ENCODE measurements at places on chromosomes 7 and 10.

GRCh38 chr10:68871731-68872342, 29.3 kb upstream of the DDX50 start:
- no peak for DNase-seq

DNA sequence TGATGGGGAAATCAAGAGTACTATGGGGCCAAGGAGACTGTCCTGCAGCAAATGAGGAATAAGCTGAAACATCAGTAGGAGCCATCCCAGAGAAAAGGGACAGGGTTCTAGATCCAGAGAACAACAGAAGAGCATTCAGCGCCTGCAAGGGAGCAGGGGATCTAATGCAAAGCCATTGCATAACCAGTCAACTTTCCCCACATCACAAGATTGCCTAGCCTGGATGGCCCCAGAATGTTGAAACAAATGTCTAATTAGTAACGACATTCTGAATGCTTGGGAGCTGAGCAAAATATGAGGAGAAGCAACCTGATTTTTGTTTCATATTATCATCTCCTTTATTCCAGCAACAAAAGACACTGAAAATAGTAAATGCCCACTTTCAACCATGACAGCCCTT, 2.7 kb upstream of the MPP7 start:
- no peak for DNase-seq

DNA sequence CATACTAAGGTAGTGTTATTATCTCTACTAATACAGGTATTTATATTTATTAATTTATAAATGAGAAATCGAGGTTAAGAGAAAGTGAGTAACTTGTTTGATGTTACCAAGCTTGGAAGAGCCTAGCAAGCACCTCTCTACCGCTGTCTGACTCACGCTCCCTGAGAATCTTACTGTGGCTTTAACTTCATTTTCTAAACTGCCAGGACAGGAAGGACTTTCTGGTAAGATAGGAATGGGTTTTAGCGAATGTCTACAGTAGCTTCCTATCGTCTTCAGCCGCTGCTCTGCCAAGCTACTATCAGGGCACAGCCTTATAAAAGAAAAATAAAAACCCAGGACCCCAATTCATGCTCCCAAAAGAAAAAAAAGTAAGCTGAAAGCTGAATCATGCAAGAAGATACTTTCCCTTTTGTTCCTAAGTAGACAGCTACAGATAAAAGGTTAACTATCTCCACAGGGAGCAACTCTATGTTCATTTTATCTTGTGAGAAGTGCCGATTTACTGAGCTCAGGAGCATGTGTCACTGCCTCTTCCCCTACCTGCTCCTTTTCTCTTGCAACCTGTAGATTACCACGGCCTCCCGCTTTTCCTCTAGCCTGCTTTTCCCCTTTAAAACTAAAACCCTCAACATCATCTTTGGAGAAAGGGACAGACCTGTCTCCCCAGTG, 60.2 kb downstream of the THNSL1 start:
- peak; percentile 85 for DNase-seq

DNA sequence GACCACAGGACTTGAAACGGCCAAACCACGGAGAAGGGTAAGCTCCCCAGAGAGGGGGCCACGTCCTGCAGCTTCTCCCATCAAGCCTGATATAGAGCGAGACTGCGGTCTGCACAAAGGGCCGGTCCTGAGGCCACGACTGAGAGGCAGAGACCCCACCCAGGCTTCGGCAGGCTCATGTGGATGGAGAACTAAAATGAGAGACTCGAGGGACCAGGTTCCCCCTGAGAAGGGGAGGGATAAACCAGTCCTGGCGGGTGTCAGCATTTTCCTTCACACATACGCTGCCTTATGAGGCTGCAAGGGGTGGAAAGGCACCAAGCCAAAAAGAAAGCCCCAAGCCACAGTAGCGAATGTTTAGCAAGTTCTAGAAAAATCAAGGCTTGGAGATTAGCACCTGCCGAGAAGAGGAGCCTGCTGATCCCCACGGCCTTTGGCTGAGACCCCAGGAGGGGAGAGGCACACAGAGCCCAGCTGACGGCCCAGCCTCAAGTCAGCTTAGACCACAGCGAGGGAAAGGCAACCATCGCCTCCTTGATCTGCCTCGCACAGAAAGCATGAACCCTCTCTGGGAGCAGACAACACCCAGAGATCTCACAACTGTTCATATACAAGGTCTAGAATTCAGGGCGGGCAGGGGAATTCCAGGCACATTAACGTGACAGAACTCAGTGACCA, 92.6 kb upstream of the RNF32 start:
- DNase-seq: no peak

GRCh38 chr10:58797356-58797755, 284.7 kb downstream of the BICC1 start:
- DNase-seq: no peak

Data from hematopoietic multipotent progenitor cell treated with erythropoietin and hydrocortisone succinate and interleukin-3 and kit ligand, for 4 days (in vitro differentiated cells).